ENCODE measurements at places on chromosomes 3 and 15. TPM values are rescaled to one million over a fixed set of nuclear protein-coding genes. Genes with fewer than 3 reads are reported as not detected.

DNA sequence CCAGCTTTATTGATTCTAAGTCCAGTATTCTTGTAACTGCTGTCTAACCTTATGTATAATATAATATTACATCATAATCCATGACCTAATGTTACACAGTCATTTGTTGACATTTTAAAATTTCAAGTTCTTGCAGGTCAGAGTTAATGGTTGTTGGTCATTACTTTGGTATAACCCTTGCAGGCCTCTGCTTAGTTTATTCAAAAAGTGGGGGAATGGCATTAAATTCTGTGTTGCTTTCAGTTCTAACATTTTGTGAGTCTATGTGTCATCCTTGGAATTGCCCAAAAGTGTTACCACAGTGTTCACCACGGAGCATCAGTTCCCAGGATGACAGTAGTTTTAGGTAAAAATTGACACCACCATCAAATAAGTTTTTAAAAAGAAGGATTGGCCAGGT is 174.8 kb upstream of the BCL6 start:
- no peak for DNase-seq

DNA sequence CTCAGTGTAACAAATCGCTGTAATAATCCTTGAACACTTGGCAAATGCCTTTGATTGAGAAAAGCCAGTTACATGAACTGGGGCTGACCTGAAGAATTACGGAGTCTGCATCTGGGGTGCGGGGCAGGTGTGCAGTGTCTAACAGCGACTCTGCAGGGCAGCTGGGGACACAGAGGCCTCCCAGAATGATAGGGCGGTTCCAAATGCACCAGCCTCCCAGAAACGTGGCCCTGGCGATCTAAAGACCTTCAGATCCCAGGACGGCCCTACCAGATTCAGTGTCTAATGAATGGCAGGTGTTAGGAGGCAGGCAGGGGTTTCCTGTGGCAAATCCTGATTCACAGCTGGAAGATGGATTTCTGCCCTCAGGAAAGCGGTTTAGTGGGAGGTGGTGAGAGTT is 100.5 kb upstream of the RGMA start:
- no peak for DNase-seq

Gene PCNP
- 139 TPM for total RNA-seq

GRCh38 chr15:87461631-87462030 is 794.9 kb downstream of the NTRK3 start:
- no peak for DNase-seq

GRCh38 chr3:172261054-172261453 is 187.2 kb downstream of the GHSR start:
- DNase-seq: no peak

DNA sequence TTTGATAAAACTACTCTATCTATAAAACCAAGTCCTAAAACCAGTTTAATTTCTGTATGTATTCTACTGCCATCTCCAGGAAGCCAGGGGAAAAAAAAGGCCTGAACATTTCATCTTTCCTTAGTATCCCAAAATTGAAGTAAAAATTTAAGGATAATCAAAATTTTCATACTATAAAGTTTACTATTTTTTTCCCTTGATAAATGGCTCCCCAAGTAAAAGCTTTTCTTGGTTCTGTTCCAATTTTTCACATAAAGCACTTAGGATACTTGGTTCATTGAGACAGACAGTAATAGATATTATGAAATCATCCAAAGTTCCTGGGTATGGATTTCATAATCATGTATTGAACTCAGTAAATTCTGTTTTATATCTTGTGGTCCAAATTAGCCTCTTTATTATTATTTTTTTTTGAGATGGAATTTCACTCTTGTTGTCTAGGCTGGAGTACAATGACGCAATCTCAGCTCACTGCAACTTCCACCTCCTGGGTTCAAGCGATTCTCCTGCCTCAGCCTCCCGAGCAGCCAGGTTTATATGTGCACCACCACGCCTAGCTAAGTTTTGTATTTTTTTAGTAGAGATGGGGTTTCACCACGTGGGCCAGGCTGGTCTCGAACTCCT is 34.5 kb downstream of the ICE2 start:
- no peak for DNase-seq

Gene ITGB5
- 257 TPM for total RNA-seq

DNA sequence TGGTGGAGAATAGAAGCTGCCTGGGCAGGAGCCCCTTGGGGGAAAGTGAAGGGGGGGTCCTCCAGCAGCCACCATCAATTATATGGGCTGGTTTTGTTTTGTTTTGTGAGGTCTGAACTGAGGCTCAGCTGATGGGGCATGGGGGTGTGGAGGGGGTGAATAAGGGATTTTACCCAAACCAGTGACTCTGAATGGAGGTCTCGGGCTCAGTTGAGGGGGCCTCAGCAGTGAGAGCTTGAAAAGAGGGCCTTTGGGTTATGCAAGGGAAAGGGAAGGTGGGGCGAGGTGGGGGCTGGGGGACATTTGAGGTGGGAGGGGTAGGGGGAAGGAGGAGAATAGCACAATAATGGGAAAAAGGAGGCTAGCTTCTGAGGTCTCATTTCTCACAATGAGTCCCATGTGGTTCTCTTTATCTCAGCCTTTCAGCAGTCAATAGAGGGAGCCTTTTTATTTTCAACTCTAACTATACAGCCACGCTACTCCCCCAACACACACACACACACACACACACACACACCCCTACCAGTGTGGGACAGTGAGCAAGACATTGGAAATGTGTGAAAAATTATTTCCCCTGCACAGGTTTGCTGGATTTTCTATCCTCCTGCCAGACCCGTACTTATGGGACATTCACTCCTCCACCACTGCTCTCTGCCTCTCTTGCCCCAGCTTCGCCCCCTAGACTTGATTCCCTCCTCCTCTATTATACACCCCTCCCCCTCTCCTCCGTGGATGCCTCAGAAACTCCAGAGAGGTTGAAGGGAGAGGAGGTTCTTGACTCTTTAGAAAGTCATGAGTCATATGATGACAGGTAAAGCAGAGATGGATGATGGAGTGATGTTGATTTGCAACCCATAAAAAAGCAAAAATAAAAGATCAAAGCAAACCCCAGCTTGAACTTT is 96.0 kb downstream of the GTPBP8 start:
- no peak for DNase-seq

Gene LRRC2
- total RNA-seq: 1.9 TPM

GRCh38 chr3:195201295-195201694 is 69.7 kb downstream of the XXYLT1 start:
- no peak for DNase-seq

- no peak for DNase-seq
Observed at GRCh38 chr3:166955201-166955939, 424.7 kb downstream of the ZBBX start.

GRCh38 chr3:110773413-110773954 is 298.1 kb upstream of the NECTIN3 start:
- DNase-seq: no peak

GRCh38 chr3:48656061-48656840 is 6.4 kb downstream of the CELSR3 start:
- peak; percentile 76 for DNase-seq

Gene SERPINI2
- total RNA-seq: 0.23 TPM

Gene TM4SF1
- 139 TPM for total RNA-seq

DNA sequence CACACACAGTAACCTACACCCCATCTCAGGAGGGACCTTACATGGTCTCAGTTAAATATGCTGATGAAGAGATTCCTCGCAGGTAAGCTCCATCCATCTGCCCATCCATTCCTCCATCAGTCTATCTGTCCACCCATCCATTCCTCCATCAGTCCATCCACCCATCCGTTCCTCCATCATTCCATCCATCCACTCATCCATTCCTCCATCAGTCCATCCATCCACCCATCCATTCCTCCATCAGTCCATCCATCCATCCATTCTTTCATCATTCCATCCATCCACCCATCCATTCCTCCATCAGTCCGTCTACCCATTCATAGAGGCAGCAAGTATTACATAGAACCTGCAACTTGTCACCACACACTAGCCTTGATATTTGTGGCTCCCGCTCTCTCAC is 77.9 kb downstream of the DNASE1L3 start:
- no peak for DNase-seq

GRCh38 chr15:83498801-83499200 is 51.7 kb downstream of the SH3GL3 start:
- DNase-seq: no peak

DNA sequence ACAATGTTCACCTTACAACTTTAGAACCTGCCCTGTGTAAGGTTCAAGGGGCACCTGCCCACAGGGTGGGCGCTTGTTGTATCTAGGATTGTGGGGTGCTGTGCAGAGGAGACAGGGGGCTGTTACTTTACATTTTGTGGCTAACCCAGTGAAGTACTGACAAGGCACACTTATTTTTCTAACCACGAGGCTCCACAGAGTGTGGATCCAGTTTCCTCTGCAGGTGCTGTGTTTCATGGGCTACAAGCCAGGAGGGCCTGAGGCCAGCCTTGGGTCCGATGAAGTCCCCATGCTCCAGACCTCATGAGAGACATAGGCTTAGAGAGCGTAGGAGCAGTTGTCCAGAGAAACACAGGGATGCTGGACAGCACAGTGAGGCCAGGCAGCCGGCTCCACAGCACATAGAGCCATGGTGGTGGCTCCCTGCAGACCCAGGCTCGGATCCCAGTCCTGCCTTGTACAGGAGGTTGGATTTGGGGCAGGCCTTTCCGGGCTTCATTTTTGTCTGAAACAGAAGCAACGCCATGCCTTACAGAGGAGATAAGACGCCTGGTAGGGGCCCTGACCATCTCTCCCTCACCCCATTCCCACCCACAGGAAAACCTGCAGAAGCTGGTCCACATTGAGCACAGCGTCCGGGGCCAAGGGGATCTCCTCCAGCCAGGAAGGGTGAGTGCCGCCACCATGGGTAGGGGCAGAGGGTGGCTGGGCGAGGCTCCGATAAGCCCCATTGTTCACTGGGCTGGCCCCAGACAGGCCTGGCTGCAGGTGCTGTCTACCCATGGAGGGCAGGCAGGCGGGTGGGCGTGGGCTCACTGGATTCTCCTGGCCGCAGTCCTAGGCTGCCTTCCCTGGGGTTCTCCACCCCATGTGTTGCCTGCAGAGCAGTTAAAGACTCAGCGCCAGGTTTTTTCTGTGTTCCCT is 40.1 kb upstream of the NR2C2 start:
- DNase-seq: no peak

- DNase-seq: no peak
Observed at GRCh38 chr3:32240159-32240545, 1.7 kb downstream of the CMTM8 start.

DNA sequence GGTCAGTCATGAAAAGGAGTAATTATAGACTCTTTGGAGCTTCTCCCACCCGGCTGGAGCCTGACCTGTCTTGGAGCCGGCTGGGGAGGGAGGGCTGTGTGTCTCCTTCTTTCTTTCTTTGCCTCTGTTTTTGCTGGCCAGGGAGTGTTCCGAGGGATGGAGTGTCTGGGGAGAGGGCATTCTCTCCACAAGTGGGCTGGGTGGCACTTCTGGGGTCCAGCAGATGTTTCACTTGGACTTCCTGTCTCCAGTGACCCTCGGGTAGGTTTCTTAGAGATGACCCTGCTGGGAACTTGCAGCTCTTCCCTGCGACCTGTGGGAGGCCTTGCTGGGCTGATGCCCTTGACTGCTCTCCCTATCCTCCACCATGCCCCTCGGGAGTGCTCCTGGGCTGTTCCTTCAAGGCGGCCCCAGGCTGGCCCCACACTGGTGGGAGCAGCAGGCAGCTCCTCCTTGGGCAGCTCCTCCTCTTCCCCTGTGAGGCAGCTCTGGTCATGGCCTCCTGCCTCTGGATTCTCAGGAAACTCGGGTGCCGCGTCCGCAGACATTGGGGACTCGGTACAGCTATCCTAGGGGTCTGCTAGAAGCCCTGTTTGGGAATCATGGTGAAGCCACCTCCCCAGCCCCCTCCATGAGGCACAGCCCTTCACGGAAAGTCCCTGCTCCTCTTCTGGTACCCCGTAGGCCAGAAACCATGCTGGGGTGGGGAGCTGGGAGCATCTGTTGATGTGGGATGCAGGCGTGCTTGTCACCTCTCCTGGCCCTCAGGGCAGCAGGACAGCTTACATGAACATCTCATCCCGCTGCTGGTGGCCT is 44.9 kb downstream of the APBA2 start:
- DNase-seq: no peak

Gene CEMIP
- 1.6 TPM for total RNA-seq

Gene NDN
- 61.9 TPM for total RNA-seq
